ENCODE measurements at places on chromosomes 6 and 20.

GRCh38 chr6:53959717-53960116 is 151.5 kb upstream of the MLIP start:
- DNase-seq = no peak

GRCh38 chr6:56037601-56038000 is 162.2 kb upstream of the BMP5 start:
- no peak for DNase-seq

DNA sequence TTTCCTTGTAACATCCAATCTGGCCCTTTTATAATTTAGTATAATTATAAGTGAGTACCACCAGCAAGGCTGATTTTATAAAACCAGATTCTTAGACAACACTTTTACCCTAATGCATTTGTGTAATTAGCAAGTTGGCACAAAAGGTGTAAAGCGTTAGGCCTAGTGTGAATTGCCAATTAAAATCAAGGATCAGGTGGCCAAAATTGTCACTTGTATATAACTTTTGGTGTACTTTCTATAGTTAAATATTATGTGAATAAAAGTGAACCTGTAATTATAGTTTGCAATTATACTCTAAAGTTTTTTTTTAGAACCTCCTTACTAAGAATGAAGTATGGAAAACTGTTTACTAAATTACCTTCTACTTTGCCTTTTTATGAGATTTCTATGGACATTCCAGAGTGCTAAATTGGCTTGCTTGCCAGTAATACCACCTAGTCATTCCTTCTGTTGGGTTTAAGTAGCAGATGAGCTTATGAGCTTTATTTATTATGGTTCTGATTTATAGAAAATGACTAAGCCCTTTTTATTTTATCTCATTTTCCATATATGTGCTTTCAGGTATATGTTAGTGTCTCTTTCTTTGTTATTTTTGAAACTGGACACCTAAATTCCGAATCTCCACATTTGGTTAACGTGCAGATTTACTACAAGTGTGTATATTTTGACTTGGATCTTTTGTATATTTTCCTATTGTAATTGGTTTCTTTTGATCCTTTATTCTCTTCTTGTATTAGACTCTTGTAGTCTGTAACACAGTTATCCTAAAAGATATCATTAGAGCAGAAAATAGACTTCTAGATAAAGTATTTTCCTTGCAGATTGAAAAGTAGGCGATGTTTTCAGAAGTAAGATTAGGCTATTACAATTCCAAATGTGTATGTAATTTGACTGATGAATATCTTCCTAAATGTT is 3.9 kb downstream of the STXBP5 start:
- DNase-seq = no peak

DNA sequence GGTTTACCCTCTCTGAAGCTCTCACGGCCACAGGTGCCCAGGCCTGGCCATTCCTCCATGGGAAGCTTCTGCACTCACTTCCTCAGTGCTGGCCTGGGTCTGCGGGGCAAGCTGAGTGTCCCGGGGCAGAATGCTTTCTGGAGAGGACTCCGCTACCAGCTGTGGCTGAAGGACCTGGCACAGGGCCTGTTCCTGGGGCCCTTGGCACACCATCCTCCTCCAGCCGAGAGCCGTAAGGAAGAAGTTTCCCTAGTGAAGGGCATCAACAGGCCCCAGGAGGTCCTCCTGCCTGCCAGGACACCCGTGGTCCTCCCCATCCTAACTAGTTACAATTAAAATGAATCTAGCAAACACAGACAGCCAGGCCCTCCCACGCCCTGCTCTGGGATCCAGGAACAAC is 14.0 kb upstream of the KCNK15 start:
- no peak for DNase-seq

DNA sequence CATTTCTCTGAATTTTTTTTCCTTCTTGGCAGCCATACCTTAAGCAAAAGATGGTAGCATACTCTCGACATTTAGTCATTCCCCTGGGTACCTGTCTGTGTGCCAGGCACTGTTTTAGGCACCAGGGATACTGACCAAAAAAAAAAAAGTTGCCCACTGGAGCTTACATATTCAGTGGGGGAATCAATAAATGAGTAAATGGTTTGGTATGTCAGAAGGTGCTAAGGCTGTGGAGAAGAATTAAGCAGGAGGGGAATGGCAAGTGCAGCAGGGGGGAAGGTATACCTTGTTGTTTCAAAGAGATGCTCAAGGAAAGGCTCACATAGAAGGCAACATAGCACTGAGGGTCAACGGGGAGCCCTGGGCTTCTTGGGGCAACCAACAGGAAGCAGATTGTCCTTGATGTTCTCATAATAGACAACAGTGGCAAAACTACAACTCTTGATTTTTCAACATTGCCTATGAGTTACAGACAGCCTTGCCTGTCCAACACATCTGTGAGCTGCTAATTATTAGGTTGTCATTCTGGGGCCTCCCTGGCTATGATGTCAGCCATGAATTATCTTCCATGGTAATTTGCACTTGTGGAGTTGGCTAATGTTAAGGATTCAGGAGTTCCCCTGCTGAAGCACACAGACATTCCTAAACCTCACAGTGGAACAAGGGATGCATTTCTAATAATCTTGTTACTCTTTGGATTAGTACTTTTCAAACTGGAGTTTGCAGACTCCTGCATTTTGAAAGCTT is 19.6 kb downstream of the NT5E start:
- no peak for DNase-seq

GRCh38 chr6:13159300-13159699 is 169.0 kb downstream of the TBC1D7 start:
- peak; percentile 62 for DNase-seq

DNA sequence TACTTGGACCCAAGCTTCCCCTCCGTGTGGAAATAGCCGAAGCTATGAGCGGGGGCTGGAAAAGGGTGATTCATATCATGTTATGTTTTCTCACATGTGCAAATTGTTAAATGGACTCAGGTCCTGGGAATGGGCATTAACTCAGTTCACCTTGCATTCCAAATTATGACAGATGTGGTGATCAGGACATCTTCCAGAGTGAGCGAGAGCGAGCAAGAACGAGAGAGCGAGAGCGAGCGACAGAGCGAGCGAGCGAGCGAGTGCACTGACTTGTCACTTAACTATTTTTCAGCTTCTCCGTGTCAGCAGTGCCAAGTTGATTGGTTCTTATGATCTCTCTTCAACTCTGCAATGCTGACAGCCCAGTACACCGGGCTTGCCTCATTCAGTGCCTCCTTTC is 437.4 kb upstream of the NRSN1 start:
- no peak for DNase-seq

DNA sequence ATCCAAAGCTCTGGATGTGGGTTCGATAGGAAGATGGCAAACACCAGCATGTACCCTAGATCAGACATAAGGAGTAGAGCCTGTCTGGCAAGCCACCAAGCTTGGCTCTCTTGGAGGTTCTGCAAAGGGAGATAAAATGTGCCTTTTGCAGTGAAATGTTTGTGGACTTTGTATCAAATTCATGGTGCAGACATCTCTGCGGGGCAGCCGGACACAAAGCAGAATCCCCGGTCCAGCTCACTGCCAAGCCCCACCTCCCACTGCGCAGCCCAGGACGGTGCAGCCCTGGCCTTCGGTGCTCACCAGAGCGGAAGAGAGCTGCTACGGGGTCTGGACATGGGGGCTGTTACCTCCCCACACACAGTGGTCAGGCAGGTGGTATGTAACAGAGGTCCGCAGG is 333.6 kb upstream of the JARID2 start:
- DNase-seq = no peak

DNA sequence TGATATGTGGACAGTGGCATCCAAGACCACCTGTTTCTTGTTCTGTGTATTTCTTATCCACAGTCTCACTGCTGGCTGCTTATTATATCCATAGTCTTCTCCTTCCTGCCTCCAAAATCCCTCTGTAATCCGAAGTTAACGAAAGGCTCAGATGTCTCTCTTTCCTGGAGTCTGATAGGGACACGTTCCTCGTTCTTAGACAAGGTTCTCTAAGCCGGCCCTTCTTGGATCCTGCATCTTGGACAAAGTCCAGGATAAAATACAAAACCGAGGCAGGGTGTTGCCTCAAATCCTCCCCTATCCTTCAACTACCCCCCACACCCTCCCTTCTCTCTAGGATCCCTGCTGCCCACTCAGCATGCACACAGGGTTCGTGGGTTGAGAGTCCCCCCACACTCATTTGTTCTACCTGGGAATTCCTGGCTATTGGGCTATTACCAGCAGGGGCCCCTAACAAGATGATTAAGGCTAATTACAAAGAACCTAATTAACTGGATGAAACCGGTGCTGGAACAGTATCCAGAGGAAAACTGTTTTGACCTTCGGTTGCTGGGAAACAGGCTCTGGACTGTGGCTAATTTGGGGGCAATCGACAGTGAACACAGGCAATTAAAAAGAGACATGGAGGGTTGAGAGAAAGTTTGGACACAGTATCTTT is 32.7 kb upstream of the MRPS10 start:
- DNase-seq = no peak

- no peak for DNase-seq
Observed at GRCh38 chr6:128425856-128426255, 94.5 kb downstream of the PTPRK start.

- DNase-seq = no peak
Observed at GRCh38 chr6:70503813-70504465, 62.8 kb upstream of the SDHAF4 start.

DNA sequence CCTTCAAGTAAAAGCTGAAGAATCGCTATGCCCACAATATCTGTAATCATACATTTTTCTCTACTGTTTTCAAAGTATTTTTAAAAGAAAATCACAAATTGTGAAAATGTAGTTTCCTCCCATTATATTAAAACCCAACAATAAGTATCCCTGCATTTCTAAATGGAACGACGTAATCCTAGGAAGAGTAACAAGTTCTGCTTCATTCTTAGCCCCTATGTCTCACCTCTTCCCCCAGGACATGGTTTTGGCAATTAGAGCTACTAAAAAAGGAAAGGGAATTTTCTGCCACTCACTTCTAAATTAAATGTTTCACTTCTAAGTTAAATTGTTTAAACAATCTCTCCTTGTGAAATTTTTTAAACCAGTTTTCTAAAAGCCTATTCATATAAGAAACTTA is 47.4 kb downstream of the TBPL1 start:
- DNase-seq = no peak

DNA sequence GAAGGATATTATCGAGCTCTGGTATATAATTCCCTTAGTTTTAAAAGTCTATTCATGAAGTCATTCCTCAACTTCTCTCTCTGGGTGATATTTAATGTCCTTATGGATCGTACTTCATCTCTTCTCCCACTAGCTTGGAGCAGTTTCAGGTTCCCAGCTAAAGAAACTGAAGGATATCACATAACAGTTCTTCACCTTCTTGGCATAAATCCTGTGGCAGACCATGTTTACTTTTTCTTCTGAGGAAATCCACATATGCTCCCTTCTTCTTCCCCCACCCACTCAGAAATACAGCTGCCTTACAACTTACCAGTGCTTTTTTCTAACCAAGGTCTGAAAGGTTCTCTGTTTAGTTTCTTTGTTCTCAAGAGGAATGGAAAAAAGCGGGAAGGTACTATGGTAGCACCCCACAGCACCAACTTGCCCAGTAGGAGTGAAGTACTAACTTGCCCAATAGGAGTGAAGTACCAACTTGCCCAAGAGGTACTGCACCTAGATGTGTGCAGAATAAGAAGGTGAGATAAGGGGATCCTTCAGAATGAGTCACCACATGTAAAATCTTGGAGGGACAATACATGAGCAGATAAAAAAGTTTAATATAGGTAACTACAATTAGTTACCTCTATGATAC is 53.1 kb downstream of the TSPYL4 start:
- no peak for DNase-seq

- DNase-seq = no peak
Observed at GRCh38 chr6:167005350-167006159, 6.4 kb downstream of the CEP43 start.

GRCh38 chr6:25743868-25744267 is 10.7 kb upstream of the SLC17A4 start:
- DNase-seq = no peak

DNA sequence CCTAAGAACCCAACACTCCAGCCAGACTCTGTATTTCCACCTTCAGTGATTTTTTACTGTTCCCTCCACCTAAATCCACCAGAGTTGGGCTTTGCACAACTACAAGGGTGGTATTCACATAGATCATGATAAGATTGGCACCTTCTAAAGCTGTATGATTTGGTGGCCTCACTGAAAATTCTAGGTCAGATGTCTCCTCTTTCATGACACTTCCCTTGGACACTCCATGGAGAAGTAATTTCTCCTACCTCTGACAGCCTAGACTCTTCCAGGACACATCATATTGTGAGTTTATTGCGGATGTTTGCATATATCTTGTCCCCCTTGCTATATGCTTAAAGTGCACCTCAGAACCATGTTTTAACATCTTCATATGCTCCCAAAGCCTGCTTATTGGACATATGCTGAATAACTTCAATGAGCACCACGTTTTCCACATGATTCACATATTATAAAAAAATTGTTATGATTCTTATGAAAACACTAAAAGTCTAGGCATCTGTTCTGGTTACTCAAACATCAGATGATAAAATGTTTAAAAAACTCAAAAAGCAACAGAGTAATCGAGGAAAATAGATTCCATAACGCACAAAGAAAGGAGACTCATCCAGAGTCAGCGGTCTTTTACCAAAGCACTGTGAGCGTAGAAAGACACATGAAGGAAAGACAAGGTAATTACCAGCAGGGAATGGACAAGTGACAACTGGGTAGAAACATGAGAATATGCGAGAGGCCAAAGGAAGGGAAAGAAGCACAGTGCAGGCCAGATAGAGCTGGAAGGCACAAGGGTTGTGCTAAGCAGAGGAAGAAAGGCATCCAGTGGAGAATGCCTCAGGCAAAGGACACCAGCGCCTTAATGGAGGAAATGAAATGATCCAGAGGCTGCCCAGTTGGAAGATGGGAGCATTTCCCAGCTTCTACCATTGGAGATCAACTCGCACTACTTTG is 46.5 kb downstream of the KIF16B start:
- DNase-seq = no peak

DNA sequence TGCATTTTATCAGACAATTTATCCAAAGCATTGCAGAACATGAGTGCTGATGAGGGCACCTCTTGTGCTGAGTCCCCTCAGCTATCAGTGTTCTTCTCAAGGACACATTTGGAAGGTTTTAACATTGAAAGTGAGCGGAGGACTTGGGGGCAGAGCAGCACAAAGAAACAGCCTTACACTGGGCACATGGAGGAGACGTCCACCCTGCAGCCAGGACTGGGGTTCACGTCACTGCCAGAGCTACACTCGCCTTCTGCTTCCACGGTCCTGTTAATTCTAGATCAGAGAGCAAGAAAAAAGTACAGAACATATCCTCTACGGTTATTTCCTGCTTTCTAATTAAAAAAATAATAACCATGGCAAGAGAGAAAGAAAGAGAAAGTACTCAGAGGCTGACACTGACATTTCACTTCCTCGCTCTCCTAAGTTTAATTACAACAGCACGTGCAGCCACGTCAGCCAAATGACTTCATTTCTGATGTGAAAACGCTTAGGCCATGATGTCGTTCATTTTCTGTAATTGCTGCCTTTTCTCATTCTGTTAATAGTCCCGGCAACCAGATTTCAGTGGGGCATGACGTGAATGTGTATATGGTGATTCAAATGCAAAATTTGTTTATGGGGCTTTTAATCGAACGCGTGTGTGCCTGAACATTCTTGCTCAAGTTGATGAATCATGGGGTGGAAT is 5.1 kb downstream of the PRND start:
- DNase-seq = peak; percentile 96
